Cerebellar nuclear complex (tissue), 1 donor: ENCODE measurements at places on chromosomes 13 and 19.
A peak's percentile ranks its signal among the peaks of the same experiment; 100 is the strongest.

DNA sequence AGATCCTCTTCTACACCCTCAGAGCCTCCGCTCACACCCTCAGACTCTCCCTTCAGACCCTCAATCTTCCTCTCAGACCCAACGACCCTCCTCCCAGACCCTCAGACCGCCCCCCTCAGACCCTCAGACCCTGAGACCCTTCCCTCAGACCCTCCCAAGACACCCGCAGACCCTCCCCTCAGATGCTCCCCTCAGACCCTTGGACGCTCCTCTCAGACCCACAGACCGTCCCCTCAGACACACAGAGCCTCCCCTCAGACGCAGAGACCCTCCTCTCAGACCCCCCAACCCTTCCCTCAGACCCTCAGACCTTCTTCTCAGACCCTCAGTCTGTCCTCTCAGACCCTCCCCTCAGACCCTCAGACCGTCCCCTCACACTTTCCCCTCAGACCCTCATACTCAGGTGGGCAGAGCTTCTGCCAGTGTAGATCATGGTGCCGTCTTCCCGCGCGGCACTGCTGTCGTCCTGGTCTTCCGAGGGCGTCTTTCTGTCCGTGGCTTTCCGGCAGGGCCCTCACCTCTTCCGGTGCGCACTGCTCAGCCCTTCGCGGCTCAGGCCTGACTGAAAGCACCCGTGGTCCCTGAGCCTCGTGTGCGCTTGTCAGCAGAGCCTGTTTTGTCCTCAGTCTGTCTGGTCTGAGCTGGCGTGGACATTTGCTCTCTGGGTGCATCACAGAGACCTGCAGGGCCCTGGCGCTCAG is 18.9 kb upstream of the TFDP1 start:
- DNase-seq, result no peak

- DNase-seq, result no peak
These were observed 14.1 kb downstream of the BRD4 start for GRCh38 chr19:15318241-15318691.

GRCh38 chr19:28126135-28126898 is 1086.6 kb downstream of the UQCRFS1 start:
- DNase-seq, result no peak

GRCh38 chr13:79295906-79296706 is 109.9 kb downstream of the RBM26 start:
- DNase-seq, result no peak

- DNase-seq, result no peak
These were observed 3.2 kb downstream of the LSM4 start for GRCh38 chr19:18319591-18320135.

DNA sequence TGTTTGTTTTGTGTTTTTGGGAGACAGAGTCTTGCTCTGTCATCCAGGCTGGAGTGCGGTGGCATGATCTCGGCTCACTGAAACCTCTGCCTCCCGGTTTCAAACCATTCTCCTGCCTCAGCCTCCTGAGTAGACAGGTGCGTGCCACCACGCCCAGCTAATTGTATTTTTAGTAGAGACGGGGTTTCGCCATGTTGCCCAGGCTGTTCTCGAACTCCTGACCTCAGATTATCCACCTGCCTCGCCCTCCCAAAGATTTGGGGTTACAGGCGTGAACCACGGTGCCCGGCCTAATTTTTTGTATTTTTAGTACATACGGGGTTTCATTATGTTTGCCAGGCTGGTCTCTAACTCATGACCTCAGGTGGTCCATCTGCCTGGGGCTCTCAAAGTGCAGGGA is 8.3 kb upstream of the ZNF681 start:
- DNase-seq, result no peak

GRCh38 chr13:112066624-112067004 is 335 bp upstream of the SOX1 start:
- no peak for DNase-seq

DNA sequence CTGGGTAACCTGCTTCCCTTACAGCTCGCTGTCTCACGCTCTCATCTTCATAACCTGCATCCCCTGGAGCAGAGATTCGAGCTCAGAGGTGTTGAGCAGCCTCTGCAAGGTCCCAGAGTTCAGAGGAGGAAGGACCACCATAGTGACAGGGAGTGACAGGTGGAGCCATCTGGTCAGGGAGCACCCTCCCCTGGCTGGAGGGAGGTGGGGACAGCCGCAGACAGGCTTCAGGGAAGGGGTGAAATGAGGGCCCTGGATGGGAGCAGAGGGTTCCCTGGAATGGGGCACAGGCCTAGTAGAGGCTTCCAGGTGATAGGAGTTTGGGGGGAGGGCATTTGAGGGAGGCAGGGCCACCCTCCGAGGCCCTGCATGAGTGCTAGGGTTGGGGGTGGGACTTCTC is 82.1 kb downstream of the ZNF429 start:
- DNase-seq, result no peak

DNA sequence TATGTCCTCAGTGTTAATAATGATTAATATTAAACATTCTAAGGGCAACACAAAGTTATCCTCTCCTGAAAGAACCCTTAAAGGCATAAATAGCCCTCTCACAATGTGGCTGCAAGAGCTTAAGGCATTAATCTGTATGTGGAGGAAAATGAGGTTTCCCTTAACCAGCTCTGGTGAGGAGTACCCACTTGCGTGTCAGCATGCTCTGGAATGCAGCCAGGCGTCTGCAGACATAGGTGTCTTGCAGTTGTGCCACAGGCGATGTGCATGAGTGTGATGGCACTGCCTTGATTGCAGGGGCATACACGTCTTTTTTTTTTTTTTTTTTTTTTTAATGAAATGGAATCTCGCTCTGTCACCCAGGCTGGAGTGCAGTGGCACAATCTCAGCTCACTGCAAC is 91.9 kb downstream of the RAB20 start:
- DNase-seq, result no peak

GRCh38 chr13:24931450-24932251 is 164.3 kb upstream of the PABPC3 start:
- DNase-seq, result no peak

DNA sequence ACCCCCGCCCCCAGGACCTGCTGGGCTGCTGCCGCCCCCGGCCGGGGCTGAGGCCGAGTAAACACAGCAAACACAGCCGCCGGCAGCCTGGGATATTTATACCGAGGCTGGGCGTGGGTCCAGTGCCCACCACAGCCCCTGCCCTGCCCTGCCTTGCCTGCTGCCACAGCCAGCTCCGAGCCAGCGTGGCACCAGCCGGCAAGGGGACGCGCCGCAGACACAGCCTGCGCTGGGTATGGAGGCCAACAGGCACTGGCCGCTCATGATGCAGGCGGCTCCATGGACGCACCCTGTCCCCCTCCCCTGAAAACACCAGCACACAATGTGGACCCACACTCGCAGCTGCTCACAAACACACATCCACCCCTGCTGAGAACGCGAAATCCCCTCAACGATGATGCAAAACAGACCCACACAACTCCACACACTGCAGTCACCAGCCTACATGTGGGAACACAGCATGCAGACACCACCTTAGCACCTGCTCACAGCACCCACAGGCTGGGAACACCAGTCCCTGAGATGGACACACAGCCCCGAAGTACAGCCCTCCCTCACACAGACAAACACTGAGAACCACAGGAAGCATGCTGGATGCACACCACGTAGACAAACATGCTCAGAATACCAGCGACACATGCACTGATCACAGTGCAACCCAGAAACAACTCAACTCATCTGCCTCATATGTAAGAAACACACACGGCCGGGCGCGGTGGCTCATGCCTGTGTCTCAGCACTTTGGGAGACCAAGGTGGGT is 16.2 kb downstream of the CCDC97 start:
- no peak for DNase-seq

- DNase-seq, result no peak
These were observed 504.3 kb downstream of the IRS2 start for GRCh38 chr13:109281903-109282635.

GRCh38 chr19:29421196-29421545 is 104.6 kb upstream of the VSTM2B start:
- DNase-seq, result no peak

DNA sequence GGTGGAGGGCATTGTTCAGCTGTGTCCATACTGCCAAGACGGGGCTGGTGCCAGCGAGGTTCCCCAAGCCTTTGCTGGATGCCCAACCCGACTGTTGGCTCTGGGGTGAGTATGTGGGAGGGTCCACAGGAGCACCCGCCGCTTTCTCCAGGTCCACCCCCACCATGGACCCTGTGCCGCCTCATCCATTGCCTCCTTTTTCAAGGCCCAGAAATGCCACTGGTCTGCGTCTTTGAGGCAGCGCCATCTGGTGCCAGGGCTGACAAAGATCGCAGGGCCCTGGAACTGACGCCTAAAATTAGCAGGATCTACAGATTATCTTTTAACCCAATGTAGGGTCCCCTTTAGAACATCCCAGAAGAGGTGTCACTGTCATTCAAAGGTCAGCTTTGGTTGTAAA is 34.6 kb downstream of the NFIX start:
- peak; percentile 45 for DNase-seq

GRCh38 chr13:97515643-97516042 is 81.7 kb downstream of the RAP2A start:
- no peak for DNase-seq

- DNase-seq, result no peak
These were observed 12.2 kb downstream of the C19orf47 start for GRCh38 chr19:40335855-40336600.

DNA sequence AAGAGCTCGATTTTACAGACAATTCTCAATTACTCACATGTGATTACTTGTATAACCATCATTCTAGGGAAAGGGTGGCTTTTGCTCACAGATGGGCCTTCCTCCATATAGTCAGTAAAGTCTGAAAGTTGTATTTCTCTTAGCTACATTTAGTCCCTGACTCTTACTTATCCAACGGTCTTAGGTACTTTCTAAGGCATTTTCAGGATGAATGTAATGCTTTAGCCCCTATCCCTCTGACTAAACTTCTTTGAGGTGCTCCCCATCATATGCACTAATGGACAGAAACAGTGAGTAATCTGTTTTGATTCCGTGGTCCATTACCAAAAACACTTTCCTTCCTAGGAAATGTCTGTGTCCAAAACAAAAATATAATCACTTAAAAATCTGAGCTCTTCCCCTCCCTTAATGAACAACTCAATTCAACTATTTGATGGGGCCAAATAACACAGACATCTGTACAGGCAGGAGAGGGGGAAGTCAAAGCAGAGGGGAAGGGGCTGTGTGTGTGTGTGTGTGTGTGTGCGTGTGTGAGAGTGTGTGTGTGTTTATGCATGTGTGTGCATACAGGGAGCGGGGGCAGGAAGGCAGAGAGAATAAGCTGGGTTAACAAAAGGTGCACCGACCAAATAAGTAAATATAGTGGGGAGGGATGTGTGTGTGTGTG is 84.9 kb downstream of the USP12 start:
- no peak for DNase-seq

DNA sequence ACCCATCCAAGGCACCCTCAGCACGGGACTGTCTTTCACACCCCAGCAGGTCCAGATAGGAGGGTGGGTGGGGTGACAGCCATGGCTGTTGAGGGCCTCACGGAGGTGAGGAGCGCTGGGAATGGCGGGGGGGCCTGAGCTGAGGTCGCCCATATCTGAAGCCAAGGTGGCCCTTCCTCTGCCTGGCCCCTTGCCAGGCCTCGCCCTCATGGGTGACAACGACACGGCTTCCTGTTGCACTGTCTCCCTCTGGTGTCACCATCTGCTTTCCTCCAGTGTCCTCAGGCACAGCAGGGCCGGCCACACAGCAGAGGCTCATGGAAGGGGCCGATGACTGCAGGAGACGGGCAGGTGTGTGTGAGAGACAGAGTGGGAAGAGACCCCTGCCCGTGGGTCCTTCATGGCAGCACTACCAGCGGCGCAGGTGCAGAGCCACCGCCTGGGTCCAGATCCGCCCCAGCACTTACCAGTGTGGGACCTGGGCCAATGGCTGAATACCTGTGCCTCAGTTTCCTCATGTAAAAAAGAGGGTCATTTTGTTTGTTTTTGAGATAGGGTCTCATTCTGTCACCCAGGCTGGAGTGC is 8.1 kb upstream of the NKPD1 start:
- no peak for DNase-seq

- no peak for DNase-seq
These were observed at the start of gene IL4I1 for GRCh38 chr19:49896863-49897621. Gene IL4I1 (minus strand): TSS chr19:49896887. CDS start chr19:49896160, 727 bp downstream.
